ENCODE measurements at places on chromosomes 16 and 17.

- no peak for DNase-seq
These were observed 260.7 kb downstream of the MAF start for GRCh38 chr16:79339863-79340262.

DNA sequence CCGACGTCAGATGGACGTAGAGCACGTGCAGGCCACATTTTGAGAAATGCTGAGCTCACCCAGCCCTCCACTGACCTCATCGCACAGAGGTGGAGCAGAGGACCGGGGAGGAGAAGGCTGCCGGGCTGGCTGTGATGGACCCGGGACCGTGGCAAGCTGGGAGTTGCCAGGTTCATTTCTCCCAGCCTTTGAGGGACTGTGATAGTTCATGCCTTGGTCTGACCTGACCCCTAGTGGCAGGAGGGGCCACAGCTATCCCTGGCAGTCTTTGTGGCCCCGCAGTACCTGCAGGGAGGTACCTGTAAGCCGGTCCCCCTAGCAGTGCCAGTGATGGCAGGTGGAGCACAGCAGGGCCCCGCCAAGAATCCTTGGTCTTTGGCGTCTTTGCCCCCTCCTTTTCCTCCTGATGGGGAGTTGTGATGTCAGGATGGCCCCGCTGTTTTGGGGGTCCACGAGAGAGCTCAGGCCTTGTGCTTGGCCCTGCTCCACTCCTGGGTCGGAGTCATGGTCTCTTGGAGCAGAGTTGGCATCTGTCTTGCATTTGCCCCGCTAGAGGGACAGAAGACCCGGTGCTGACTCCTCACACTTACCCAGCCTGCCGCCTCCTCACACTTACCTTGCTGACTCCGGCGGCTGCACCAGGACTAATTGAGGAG lies 50.4 kb downstream of the OR1D5 start:
- no peak for DNase-seq

DNA sequence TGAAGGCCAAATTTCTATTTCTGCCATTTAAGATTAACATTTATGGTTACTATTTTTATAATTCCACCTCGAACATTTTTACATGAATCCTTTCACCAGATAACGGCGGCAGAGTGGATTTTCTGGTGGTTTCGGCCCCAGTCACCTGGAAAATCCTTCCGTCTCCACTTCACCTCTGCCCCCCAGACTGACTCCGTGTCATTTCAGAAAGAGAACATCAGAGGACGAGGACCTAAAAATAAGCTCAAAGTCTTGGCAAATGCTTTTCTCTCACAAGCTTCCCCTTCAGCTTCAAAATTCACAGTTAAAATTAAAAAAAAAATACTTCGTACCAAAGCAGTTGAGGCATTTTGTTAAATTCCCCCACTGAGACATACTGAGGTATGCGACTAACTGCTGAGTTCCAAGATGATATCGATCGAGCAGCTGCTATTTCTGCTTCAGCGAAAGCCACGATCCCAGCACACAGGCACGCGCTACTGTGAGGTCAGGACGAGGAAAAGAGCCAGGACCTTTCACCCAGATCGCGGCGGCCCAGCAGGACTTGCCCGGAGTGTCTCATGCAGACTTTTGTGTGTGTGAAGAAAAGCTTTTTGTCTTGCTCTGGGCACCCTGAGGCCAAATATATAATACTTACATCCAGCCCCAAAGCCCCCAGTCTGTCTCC lies 36.8 kb downstream of the ASPA start:
- DNase-seq, result no peak

GRCh38 chr16:69787883-69788282 lies 25.8 kb downstream of the WWP2 start:
- no peak for DNase-seq

DNA sequence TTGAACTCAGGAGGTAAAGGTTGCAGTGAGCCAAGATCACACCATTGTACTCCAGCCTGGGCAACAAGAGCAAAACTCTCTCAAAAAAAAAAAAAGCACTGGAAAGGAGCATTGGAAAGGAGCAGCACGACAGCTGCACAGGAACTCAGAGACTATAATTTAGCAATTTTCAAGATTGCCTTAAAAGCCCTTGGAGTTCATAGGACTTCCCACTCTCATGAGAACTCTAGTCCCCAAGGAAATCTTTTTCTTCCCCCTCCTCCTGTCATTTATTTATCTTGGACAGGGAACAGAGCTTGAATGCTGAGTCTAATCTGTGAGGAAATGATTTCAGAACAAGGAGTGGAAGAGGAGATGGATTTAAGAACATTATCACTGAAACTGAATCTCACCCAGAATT lies 69.0 kb downstream of the PLXDC1 start:
- DNase-seq, result peak; percentile 64

GRCh38 chr17:77322514-77323412 lies 182.0 kb downstream of the SEC14L1 start:
- no peak for DNase-seq

GRCh38 chr17:14790521-14790920 lies 474.6 kb downstream of the PMP22 start:
- no peak for DNase-seq

DNA sequence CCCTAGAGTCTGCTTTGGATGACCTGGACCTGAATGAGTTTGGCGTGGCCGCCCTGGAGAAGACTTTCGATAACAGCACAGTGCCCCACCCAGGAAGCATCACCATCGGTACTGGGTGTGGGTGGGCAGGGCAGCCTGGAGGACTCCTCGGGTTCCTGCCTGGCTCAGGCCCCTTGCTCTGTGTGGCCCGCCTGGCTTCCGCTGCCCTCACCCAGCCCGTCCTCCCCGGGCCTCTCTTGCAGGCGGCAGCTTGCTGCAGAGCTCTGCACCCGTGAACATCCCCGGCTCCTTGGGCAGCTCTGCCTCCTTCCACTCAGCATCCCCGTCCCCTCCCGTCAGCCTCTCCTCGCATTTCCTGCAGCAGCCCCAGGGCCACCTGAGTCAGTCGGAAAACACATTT lies 24.5 kb downstream of the UNC13D start:
- DNase-seq, result no peak

DNA sequence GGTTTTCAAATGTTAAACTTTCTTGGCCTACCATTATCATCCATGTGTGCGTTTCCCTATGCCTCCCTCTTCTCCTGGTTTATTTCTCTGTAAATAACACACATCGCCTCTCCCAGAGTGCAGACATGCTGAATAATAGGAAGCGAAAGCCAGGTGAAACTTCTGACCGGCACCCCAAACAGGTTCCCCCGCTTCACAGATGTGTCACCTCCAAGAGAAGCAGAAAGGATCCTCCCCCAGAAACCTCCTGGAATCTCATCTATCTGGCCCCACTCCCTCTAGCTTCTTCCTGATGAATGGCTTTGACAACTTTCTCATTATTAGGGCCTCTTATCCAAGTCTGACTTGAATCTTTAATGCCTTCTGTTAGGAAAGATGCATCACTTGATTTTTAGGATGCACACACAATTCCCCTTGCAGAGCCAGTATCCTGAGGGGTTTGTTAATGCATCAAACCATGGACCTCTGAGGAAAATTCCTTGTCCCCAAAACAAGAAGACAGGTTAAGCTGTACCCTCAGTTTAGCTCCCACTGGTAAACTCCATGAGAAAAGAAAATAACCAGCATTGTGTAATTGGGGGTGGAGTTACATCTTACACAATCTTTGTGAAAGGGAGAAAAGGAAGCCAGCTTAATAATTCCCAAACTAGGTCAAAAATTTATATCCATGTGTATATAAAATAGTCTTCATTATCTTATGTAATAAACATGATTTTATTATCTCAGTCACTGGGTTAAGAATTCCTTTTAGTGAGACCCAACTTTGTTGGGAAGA lies 20.1 kb upstream of the HYDIN start:
- DNase-seq, result no peak

DNA sequence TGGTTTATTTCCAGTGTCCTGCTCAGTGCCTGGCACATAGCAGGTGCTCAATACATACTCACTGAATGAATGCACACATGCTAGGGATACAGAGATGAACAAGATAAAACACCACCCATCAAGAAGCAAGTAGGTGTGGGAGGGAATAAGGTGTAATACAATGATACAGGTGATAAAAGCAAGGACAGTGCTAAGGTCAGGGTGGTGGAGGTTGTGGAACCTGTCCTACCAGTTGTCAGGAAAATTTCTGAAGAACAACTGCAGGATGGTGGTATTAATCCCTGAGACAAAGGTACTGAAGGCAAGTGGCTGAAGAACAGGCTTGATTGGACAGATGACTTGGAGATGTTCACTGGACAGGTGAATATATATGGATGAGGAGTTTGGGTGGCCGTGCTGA lies 1.8 kb downstream of the KNOP1 start:
- DNase-seq, result no peak

GRCh38 chr17:74853048-74853397 lies 6.7 kb downstream of the GRIN2C start:
- no peak for DNase-seq

GRCh38 chr16:11101695-11102522 lies 154.1 kb downstream of the SOCS1 start:
- peak; percentile 27 for DNase-seq

DNA sequence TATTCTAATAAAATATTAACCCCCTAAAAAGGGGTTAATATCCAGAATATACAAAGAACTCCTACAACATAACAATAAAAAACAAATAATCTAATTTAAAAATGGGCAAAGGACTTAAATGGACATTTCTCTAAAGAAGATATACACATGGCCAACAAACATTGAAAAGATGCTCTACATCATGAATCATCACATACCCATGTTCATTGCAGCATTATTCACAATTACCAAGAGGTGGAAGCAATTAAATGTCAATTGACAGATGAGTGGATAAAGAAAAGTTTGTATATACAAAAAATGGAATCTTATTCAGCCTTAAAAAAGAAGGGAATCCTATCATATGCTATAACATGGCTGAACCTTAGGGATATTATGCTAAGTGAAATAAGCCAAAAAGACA lies 36.8 kb downstream of the CPD start:
- DNase-seq, result no peak

GRCh38 chr16:89131783-89132182 lies 38.1 kb downstream of the ACSF3 start:
- DNase-seq, result no peak

- no peak for DNase-seq
These were observed 3.1 kb downstream of the RAB11FIP4 start for GRCh38 chr17:31394544-31394943.

GRCh38 chr17:43068570-43069367 lies 43.7 kb downstream of the RND2 start:
- no peak for DNase-seq

- no peak for DNase-seq
These were observed 208.9 kb upstream of the CHMP6 start for GRCh38 chr17:80782536-80783427.

DNA sequence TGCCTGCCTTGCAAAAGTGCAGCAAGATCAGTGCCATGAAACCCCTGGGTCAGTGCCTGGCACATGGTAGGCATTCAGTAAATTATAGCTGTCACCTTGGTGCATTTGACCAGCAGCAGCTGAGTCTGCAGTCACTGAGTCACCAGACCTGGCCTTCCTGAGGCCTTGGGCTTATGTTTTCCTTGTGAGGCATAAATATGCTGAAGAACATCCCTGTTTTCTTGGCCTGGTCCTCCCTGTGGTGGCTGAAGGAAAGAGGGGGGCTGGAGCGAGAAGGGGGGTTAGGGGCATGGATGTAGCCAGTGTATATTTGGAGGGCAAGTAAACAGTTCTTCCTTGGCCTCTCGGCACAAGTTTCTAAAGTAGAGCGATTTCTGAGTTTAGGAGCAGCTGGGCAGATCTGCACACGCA lies 26.5 kb downstream of the EPN2 start:
- no peak for DNase-seq

- DNase-seq, result no peak
These were observed 25.4 kb downstream of the PLA2G10 start for GRCh38 chr16:14668556-14669223.

GRCh38 chr17:56432443-56432842 lies 161.1 kb upstream of the NOG start:
- no peak for DNase-seq

- DNase-seq, result no peak
These were observed 58.4 kb downstream of the TMEM100 start for GRCh38 chr17:55664287-55664686.

GRCh38 chr16:30649725-30650368 lies 913 bp upstream of the PRR14 start:
- no peak for DNase-seq

DNA sequence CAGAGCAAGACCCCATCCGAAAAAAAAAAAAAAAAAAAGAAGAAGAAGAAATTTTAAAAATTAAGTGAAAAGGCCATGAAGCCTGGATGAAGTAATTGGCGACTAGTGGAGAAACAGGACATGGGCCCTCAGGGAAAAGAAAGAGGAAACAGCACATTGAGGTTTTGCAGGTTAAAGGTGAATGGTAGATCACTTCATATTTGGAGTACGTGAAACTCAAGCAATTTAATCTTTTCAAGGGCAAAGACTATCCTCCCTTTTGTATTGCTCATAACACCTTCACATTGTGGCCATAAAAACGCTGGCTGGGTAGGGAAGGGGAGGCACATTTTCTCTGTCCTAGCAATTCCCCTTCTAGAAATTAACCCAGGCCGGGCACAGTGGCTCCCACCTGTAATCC lies 53.1 kb downstream of the LITAF start:
- DNase-seq, result no peak

DNA sequence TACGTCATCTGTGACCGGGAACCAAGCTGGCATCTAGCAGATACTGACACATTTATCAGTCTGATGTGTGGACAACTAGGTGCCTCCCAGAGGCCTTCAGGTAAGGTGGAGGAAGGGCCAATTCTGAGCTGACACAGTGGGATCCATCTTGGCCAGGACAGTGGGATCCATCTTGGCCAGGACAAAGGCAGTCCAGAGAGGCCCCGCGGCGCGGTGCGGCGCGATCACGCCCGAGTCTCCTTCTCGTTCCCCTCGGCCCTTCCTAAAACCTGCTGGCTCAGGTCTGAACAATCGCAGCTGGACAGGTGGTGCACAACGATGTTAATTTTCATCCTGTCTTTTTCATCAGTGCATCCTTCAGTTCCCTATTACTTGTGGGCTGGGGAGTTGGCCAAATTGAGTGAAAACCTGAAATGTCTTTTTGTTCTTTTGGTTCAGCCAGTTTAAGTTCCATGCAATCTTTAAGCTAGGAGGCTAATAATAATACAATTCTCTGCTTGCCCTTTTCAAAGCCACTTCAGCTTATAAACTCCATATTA lies 486 bp upstream of the WSB1 start:
- DNase-seq, result no peak

GRCh38 chr16:3025032-3026002 lies 1.5 kb downstream of the THOC6 start:
- DNase-seq, result no peak

DNA sequence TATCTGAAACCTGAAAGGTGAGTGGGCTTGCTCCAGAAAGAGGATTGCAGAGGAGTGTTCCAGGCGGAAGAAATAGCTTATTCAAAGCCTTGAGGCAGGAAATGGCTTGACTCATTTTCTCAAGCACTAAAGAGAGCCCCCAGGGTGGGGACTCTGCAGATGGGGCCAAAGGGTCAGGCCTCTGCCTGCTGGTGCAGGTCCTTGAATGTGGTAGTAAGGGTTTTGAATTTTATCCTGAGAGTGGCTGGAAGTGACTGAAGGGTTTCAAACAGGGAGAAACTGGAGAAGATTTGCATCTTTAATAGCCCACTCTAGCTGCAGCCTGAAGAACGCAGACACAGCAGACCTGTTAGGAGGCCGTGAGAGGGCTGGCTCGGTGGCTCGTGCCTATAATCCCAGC lies 144.4 kb downstream of the CCT6B start:
- DNase-seq, result no peak

- no peak for DNase-seq
These were observed 53.9 kb upstream of the TMC5 start for GRCh38 chr16:19363740-19364139.

Measured in DMS 273 treated with DMSO at 0.1 percent for 48 hours (cell line).